ENCODE measurements at places on chromosomes 4 and X.

DNA sequence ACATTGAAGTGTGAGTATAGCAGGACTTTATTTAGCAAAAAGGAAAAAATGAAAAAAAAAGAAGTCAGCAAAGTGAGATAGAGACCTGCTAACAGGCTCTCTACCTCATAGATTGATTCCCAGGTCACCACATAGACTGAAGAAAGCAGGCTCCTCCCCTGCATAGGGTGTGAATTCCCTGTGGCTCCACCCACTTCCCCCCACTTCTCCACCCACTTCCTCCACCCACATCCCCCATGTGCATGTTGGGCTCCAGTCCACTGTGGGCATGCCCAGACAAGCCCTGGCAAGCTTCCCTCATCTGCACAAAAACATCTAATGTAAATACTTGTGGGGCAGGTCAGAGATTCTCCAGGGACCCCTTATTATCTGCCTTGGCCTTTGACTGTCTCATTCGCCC is 97.8 kb downstream of the TMEM47 start:
- no peak for DNase-seq

DNA sequence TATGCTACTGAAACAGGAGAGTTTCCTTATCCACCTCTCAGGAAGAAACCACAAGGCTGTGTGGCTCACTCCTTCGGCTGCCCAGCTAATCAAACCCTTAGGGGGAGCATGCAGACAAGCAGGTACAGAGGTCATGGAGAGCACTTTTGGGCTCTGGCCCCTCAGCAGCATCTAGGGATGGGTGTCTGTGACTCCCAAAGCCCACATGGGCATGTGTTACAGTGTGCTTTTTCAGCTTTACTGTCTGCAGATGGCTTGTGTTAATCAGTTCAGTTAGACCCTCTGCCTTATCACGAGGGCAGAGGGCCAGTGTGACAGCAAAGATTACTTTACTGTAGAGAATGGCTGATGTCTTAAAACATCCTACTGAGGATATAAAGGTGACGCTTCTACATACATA is 447.4 kb downstream of the PCDH10 start:
- DNase-seq, result no peak

GRCh38 chrX:108396188-108396891 is 41.9 kb downstream of the COL4A6 start:
- DNase-seq, result no peak

- no peak for DNase-seq
Measured at GRCh38 chr4:169593050-169593560, 19.3 kb downstream of the NEK1 start.

DNA sequence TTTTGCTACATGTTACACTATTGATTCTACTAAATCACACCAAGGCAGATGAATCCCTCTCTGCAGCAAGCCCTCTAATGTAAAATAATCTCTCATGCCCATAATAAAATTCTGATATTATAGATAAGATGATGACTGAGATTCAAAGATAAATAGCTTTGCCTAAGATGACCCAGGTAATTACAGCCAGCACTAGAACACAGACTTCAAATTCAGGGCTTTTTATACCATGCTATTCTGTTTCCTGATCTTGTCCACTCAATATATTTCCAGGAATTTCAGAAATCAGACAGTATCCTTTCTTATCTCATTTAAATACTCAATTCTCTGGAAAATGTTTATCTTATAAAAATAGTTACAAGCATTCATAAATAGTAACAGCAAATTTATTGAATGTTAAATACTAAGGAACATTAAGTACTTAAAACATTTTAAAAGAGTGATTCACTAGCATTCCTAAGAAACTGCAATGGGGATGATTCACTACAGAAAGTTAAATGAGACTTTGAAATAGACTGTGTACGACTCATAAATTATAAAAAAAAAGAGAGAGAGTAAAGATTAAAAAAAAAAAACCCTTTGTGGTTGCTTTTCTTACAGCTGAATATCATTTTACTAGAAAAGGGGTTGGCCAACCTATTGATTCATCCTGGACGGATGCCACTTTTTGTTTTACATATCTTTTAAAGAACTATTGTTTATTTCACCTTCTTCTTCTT is 45.8 kb upstream of the IL21 start:
- no peak for DNase-seq

DNA sequence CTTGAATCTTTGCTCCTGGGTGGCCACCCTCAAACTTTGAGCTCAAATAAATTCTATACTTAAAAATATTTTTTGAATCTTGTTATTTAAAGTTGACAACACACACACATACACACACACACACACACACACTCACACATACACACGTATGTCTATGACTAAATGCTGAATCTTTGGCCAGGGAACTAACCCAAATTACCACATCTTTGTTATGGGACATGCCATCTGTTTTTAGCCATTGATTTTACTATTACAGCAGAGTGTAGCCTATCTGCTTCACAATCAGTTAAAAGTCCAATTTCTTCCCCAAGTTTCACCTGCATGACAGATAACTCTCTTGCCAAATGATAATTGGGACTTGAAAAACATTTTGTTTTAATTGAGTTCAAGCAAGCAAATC is 45.0 kb upstream of the USP46 start:
- DNase-seq, result no peak

GRCh38 chr4:17347445-17347844 is 164.4 kb downstream of the QDPR start:
- DNase-seq, result peak; percentile 42

- DNase-seq, result no peak
Measured at GRCh38 chr4:77344784-77345183, 187.8 kb downstream of the CCNG2 start.

DNA sequence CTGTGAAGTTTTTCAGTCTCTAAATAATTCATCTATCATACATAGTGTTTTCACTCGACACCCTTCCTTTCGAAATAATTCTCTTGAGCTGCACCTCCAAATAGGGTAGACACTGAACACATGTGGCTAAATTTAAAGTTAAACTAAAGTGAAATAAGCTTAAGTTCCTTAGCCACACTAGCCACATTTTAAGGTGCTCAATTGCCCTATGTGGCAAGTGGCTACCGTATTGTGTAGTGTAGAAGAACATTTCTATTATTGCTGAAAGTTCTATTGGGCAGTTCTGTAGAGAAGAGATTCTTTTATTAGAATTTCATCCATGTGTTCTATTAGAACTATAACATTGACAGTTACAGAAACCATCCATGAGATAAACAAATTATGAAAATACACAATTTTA is 107.0 kb upstream of the CTSO start:
- no peak for DNase-seq

DNA sequence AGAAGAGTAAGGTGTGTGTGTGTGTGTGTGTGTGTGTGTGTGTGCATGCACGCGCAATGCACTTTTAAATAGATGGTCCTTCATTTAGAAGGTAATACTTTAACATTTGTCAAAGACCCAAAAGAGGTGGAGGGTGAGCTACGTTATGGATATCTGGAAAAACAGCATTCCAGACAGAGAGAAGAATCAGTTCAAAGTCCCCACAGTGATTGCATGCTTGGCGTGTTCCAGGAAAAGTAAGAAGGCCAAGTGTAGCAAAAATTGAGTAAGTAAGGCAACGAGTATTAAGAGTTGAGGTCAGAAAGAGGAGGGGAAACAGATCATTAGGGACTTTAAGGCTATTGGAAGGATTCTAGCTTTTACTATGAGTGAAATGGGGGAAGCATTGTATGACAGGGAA is 21.9 kb upstream of the GABRE start:
- DNase-seq, result no peak

DNA sequence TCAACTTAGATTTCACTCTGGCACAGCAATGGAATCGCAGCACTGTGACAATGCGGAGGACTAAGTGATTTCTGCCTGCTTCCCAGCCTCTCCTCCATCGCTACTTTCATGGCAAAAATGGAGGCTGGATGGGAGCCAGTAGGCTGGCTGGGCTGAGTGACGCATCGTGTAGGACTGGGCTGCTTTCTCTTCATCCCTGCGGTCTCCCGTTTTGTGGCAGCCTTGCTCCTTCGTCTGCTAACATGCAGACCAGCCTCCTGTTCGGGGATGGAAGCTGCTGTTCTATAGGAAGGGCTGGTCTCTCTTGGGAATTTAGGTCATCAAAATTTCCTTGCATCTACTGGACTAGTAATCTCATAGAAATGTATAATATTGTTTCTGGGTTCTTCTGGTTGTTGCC is 15.8 kb upstream of the RGS12 start:
- DNase-seq, result no peak

DNA sequence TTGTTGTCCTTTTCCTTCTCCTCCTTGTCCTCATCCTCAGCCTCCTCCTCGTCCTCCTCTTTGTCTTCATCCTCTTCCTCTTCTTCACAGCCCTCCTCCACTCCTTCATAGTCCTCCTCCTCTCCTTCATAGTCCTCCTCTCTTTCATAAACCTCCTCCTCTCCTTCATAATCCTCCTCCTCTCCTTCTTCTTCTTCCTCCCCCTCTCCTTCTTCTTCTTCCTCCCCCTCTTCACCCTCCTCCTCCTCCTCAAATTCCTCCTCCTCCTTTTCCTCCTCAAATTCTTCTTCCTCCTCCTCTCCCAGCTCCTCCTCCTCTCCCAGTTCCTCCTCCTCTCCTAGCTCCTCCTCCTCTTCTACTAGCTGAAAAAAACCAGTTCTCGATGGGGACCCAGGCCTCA is 143.8 kb upstream of the RADX start:
- no peak for DNase-seq

GRCh38 chr4:25076625-25077398 is 46.1 kb upstream of the LGI2 start:
- DNase-seq, result no peak

- DNase-seq, result no peak
Measured at GRCh38 chr4:155403886-155404285, 27.1 kb upstream of the MAP9 start.

DNA sequence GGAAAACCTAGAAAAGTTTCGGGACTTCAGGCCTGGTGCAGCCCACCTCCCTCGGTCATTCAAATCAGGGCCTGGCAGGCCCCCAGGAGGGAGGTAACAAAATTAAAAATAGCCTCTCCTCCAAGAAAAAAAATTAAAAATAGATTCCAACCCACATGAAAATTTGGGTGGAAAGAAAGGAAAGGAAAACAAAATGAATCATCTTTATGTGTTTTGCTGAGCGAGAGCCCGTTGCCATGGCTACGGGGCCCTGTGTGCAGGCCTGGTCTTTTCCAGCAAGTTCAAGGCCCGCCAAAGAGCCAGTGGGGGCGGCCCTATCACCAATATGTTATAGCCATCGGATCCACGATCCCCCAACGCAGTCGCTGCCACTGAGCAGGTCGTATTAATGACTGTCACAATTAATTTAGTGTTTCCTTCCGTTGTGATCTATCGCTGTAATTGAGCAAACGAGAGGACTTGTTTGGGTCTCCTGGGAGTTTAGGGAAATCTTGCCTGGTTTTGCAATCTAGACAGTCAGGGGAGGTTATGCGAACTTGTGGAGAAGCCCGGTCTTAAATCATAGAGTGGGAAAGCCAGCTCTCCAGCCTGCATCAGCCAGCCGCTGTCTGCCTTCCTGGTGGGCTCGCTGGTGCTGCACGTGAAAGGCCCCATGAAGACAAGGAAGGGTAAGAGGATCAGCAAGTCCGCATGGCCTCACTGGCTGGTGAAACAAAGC is 452.4 kb downstream of the BCOR start:
- no peak for DNase-seq

DNA sequence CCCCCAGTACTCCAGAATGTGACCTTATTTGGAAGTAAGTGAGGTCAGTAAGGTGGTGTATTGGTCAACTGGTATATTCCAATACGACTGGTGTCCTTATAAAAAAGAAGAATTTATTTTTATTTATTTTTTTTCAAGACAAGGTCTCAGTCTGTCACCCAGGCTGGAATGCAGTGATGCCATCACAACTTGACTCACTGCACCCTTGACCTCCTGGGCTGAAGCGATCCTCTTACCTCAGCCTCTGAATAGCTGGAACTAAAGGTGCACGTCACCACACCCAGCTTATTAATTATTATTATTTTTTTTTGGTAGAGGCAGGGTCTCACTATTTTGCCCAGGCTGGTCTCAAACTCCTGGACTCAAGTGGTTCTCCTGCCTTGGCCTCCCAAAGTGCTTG is 115.1 kb upstream of the PITX2 start:
- no peak for DNase-seq

- DNase-seq, result no peak
Measured at GRCh38 chr4:55553441-55554201, 6.9 kb upstream of the CLOCK start.

- no peak for DNase-seq
Measured at GRCh38 chrX:3403748-3404147, 57.3 kb upstream of the MXRA5 start.

- no peak for DNase-seq
Measured at GRCh38 chrX:41666251-41666650, 22.5 kb upstream of the GPR34 start.

DNA sequence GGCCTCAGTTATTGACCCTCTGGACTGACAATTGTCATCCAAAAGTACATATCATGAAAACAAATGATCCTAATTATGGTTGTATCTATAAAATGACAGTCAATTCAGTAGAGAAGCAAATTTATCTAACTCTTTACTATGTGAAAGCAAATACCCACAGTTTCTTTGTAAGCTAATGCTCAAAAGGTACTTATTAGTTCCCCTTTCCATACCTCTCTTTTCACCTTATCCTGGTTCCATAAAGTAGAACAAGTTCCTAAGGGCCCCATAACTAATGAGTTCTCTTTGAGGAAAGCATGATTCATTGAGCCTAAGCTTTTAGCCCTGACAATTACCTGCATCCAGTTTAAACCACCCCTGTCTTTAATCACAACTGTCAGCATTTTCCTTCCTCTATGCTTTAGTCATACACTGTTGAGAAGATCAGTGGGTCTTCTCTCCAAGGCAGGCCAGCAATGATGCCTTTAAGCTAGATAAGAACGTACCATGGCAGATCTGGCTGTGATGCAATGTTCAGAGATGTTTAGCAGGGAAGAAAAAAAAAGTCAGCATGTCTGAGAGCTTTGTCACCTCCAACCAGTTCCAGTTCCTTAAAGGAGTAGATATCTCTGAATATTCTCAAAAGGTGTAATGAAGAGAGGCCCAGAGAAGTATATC is 179.7 kb upstream of the RASGEF1B start:
- DNase-seq, result no peak

DNA sequence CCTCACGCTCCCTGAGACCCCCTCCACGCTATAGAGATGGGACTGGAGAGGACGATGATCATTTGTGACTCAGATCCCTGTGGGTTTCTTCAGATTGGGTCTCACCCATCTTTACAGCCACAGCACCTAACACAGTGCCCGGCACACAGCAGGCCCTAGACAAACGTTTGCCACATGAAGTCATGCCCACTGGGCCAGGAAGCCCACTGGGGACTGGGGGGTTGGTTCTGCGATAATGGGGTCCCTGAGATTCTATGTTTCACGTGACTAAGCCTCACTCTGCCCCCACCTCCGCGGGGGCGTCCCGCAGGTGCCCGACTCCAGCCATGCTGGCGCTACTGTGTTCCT is 3.8 kb downstream of the SOD3 start:
- DNase-seq, result no peak

- DNase-seq, result no peak
Measured at GRCh38 chrX:134774190-134775048, 116.1 kb upstream of the PLAC1 start.

GRCh38 chrX:111411557-111411956 is 435 bp downstream of the DCX start:
- no peak for DNase-seq

DNA sequence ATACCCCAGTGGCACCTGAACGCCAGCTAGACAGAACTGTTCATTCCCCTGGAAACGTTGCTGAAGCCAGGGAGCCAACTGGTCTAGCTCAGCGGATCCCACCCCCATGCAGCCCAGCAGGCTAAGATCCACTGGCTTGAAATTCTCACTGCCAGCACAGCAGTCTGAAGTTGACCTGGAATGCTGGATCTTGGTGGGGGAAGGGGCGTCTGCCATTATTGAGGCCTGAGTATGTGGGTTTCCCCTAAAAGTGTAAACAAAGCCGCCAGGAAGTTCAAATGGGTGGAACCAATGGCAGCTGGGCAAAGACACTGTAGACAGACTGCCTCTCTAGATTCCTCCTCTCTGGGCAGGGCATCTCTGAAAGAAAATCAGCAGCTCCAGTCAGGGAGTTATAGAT is 213.0 kb downstream of the NKX6-1 start:
- DNase-seq, result no peak

Measured in T-helper 2 cell (primary cell).